ENCODE measurements at places on chromosomes 1 and 21.

DNA sequence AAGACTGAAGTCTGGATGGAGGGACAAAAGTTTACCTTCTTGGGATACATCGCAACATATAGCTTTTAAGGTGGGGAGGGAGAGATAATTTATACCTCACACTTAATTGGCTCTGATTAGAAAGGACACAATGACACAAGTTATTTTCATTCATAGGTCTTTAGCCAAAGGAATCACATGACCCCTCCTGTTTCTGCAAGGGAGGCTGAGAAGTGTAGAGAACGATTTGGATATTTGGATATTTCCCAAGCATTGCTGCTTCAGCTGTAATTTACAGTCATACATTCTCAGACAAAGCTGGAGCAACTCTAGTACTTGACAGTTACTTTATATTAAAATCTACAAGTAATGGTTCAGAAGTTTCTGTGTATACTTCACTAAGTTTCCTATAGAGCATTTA is 24.2 kb downstream of the DAP3 start:
- no peak for DNase-seq

GRCh38 chr1:214292322-214292721 is 11.4 kb downstream of the SMYD2 start:
- no peak for DNase-seq

GRCh38 chr1:156844102-156844501 is 14.8 kb downstream of the INSRR start:
- no peak for DNase-seq

GRCh38 chr1:112255080-112255479 is 140.9 kb upstream of the CTTNBP2NL start:
- no peak for DNase-seq

- DNase-seq = no peak
Measured at GRCh38 chr1:187310038-187310631, 481.4 kb downstream of the PLA2G4A start.
